Esophagus muscularis mucosa (tissue), 4 donors: ENCODE measurements at places on chromosomes 16 and 17. TPM values are rescaled to one million over a fixed set of nuclear protein-coding genes. Genes with fewer than 3 reads are reported as not detected.

ABCC3 gene
- 0.50 TPM for total RNA-seq

- no peak for DNase-seq
Observed at GRCh38 chr17:45437465-45438283, 5.0 kb upstream of the ARHGAP27 start.

GRCh38 chr17:48187872-48188608, 80.5 kb downstream of the SNX11 start:
- no peak for DNase-seq

- DNase-seq: no peak
Observed at GRCh38 chr16:72932050-72932449, 115.9 kb downstream of the ZFHX3 start.

- DNase-seq: no peak
Observed at GRCh38 chr16:8905795-8906591, 23.8 kb downstream of the LITAFD start.
